ENCODE measurements at places on chromosomes 11 and 22.

DNA sequence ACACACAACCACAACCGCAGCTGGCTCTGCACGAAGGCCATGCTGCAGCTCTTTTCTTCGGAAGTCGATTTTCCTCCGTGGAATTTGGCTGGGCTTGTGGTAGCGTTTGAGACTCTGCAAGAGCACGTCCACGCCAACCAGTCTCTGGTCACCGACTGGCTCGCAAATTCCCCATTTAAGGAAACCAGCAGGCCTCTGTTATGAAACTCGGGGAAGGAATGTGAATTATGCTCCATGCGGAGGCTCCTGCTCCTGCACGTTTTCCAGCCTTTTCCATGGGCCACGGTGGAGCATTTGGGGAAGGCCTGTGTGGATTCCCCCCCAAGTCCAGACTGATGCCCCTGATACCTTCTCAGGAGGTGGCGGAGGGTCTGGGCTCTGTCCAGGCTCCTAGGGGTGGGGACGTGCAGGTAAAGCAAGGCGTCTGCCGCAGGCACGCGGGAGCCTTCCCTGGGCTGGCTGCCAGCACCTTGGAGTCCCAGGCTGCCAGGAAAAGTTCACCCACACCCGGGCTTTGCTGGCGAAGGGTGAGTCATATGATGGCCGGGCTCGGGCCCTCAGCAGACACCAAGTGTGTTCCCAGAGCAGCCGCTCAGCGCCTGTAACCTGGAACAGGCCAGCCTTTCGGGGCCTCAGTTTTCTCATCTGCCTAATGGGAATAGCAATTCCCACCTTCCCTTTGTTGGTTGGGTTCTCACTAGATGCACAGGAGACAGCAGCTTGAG lies 41.9 kb downstream of the LRP5 start:
- peak; percentile 97 for DNase-seq

DNA sequence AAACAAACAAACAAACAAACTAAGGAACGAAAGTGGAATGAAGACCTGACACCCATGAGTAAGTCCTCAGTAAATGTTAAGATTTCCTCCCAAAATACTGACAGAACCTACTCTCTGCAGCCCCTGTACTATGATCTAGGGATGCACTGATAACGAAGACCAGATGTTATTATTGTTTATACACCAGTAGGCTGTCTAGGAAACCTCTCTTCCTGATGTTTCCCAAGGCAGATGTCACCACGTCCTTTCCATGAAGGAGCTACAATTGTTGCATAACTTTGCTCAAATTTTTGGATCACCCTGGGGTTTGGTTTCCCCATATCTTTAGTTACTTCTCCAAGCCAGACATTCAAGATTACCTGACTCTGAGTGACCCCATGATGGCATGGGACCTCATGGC lies 340.7 kb downstream of the MIAT start:
- no peak for DNase-seq

DNA sequence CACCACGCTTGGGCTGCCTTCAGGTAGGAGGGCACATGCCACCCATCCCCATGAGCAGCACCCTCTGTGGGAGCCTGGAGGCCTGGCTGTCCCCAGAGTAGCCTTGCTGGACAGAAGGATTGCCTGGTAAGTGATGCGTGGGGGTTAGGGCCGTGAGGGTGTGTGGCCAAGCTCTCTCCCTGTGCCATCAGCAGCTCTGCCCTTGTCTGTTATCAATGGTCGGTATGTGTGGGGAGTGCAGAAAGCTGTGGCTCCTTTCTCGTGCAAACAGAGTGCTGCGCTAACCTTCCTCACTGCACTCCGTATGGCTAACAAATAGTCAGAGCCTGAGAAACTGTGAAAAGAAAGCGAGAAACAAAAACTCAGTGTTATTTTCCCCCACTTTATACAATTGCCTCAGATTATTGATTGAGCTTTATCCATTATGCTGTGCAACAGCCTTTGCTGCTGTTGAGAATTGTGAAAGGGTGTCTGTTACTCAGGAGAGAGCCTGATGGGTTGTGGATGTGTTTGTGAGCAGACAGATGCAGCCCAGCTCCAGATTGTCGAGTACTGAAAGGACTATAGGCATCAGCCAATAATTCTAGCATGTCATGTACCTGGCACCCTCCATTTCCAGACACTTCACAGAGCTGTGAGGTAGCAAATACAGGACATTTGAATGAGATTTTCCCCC lies 432.2 kb downstream of the NTM start:
- no peak for DNase-seq

DNA sequence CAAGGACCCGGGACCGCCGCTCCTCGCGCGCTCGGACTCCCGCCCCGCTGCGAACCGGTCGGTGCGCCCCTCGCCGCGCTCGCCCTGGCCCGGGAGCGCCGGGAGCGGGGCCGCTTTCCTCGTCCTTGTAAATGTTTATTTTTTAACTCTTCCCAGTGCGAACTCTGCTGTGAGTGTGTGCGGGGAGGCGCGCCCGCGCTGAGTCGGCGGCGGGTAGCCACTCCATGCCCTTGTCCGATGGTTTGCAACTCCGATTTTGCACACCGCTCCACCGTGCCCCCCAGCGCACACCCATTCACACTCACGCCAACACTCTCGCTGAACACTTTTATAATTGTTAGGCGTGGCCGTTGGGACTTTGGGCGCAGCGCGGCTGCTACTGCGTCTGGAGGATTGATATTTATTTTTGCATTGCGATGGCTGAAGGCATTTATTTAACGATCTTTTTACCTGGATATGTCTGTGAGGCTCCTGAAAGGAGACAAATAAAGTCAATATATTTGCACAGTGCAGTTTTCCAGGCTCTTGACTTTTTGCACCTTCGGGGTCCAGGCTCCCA lies 1.0 kb downstream of the C11orf96 start:
- no peak for DNase-seq

- peak; percentile 9 for DNase-seq
These were observed 390.5 kb downstream of the TBC1D22A start for GRCh38 chr22:47152938-47153337.

- DNase-seq: peak; percentile 59
These were observed 6.9 kb upstream of the WEE1 start for GRCh38 chr11:9566561-9567063.

- DNase-seq: no peak
These were observed 62.7 kb downstream of the APOL3 start for GRCh38 chr22:36097880-36098279.

DNA sequence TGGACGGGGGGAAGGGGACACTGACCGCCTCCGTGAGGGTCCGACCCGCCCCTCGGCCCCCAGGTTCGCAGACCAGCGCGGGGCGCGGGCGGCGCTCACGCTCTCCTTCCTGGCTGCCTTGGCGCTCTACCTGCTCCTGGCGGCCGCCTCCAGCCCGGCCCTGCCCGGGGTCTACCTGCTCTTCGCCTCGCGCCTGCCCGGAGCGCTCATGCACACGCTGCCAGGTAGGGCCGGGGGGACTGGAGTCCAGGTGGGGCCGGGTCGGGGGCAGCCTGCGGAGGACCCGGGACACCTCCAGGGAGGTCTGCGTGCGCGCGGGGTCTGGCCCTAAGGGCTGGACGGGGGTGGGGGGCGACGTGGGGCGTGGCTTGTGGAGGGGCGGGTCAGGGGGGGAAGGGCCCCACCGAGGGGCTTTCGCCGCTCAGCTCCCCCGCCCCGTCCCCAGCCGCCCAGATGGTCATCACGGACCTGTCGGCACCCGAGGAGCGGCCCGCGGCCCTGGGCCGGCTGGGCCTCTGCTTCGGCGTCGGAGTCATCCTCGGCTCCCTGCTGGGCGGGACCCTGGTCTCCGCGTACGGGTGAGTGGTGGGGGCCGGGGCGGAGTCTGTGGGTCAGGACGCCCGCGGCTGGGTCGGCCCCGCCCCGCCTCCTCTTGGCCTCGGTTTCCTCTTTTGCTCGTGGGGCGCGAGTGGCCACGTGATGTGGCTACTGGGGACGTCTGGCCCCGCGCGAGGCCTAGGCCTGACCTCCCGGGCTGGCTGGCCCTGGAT lies 19.9 kb downstream of the PHLDA2 start:
- no peak for DNase-seq

DNA sequence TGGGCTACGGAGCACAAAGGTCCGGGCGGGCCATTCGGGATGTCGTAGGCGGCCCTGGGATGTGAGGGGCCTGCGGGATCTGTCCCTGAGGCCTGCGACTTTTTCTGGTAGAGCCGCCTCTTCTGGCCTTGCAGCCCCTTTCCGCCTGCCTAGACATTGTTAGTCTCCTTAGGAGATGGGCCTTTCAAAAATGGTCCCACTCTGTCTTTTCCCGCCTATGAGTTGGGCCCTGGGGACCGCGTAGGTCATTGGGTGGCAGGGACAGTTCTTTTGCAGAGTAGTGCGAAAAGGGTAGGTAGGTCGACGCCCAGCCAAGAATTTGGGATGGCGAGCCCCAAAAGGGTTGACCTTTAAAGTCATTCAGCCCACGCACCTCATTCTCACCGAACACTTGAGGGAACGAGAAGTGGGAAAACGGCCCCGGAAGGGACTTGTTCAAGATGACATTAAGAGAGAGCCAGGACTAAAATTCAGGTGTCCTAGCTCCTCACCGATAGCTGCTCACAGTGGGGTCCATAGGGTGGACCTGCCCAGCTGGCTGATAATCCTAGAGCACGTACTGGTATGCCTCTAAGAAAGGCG lies 785 bp downstream of the OTUB1 start:
- no peak for DNase-seq

DNA sequence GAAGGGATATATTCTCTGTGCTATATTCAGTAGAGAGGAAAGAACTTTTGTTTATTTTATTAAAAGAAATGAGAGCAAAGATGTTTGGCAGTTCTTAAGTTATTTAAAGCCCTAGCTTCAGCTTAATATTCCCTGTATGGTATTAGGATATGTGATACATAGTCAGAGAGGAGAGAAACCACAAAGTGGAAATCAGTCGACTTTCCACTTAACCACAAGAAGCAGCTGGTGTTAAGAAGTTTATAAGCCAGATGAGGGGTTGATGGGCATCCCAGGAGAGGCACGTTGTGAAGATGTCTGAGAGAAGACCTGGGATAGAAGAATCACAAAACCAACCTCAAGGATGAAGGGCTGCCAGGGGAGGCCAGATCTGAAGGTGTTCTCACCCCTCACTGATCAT lies 23.3 kb upstream of the PHF21B start:
- no peak for DNase-seq

- DNase-seq: no peak
These were observed 1.5 kb upstream of the SIPA1 start for GRCh38 chr11:65636108-65637031.

DNA sequence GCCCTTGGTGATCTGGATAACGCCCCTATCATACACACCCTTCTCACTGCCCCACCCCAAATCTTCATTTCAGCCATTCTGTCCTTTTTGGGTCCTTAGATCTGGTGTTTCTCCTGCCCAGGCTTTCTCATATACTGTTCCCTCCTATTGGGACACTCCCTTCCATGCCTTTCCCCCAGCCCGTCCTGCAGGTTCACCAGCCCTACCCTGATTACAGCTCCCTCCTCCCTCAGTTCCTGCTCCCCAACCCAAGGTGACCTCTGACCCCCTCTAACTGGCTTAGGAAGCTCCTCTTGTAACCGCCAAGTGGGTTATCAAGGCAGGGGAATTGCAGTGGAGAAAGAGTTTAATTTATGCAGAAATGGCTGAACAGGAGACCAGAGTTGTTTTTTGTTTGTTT lies 13.0 kb downstream of the MTFP1 start:
- DNase-seq: no peak

- DNase-seq: no peak
These were observed 4.2 kb downstream of the OVOL1 start for GRCh38 chr11:65790902-65791650.

DNA sequence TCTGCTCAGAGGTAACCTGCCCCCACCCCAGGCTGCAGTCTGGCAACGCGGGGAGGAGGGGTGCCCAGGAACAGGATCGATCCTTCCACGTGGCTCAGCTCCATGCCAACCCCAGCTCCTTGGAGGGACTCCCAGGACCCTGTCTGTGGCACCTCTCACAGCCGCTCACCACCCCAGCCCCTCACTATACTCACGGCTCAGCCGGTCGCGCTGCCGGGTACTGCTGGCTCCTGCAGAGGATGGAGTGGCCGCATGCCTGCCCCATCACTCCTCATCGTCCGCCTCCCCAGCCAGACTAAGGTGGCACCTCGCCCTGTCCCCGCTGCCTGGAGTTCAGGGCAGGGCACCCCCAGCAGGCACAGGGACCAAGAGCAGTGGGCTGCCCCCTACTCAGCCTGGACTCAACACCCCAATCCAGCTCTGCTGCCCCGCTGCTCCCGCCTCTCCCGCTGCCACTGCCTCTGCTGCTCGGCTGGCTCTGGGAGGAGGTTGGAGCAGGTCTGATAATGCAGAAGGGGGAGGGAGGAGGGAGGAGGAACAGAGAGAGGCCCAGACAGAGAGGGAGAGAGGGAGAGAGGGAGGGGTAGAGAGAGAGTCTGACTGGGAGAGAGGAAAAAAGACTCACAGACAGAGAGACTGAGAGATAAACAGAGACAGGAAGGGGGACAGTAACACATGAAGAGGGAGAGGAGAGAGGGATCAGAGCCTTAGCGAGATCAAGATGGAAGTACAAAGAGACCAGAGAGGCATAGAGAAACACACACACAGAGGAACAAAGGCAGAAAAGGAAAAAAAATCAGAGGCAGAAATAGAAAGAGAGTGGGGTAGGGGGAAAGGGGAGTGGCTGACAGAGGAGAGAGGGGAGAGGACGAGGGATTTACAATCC lies at the start of gene PDE2A:
TSS of gene PDE2A (minus strand) at position 480 of the 886 bp plus-strand sequence. CDS start at position 265, 215 bp downstream.
- DNase-seq: no peak

DNA sequence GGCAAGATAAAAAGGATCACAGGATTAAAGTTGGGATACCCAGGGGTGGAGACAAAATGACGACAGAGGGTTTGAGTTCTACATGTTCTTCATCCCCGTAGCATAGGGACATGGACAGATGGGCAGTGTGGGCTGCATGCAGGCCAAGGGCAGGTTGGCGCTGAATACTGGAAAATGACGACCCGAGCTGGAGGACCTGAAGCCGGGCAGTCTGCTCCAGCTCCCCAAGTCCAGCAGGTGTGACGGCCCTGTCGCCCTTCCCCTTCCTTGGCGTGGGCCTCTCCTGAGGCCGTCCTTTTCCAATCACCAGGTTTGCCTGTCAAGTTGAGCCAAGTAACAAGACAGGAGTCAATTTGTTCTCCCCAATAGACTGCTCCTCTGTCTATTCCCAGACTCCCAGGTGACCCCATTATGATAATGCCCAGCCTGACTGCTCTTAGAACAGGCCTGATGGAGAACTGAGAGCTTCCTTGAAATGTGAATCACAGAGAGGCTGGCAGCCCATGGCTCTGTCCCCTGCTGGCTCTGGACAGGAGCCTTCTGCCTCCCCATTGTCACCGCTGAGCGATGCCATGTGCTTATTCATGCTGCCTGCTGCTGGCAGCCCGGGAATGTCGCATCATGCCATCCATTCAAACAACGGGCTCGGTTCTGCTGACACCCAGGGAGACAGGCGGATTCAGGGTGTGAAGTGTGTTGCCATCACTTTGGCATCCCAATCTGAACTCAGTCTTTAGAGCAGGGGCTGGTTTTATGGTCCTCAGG lies 392.1 kb downstream of the NTM start:
- no peak for DNase-seq

- peak; percentile 52 for DNase-seq
These were observed 50.4 kb downstream of the GDPD4 start for GRCh38 chr11:77250881-77251640.

GRCh38 chr11:72587696-72588095 lies 86.5 kb downstream of the PDE2A start:
- DNase-seq: no peak

Data from fibroblast of upper back skin (primary cell).